ENCODE measurements at places on chromosomes 5 and 9. TPM values are rescaled to one million over a fixed set of nuclear protein-coding genes. Genes with fewer than 3 reads are reported as not detected.

- peak; percentile 45 for DNase-seq
Observed at GRCh38 chr5:147483961-147484707, 25.7 kb downstream of the DPYSL3 start.

GRCh38 chr5:117568622-117569021 is 994.0 kb upstream of the SEMA6A start:
- DNase-seq, result no peak

DNA sequence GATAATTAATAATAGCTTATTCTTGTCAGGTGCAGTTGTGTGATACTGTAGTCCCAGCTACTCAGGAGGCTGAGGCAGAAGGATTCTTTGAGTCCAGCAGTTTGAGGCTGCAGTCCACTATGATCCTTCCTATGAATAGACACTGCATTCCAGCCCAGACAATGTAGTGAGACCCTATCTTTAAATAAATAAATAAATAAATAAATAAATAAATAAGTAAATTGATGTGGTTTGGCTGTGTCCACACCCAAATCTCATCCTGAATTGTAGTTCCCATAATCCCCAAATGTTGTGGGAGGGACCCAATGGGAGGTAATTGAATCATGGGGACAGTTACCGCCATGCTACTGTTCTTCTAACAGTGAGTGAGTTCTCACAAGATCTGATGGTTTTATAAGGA is 5.6 kb upstream of the ELL2 start:
- DNase-seq, result no peak

DNA sequence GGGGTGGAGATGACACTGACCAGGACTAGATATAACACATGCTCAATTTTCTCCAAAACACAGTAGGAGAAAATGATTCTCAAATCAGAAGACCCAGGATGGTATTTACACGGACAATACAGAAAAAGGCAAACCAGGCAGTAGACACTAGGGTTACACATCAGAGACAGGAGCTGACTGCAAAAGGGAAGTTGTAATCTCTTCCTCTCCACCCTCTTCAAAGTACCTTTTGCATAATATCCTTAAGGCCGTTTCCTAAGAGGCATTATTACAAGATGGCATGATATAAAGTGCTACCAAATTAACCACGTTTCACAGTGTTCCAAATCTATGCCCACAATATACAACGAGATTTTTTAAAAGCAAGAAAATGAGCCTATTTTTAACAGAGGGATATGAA is 39.2 kb downstream of the YIPF5 start:
- DNase-seq, result no peak

DNA sequence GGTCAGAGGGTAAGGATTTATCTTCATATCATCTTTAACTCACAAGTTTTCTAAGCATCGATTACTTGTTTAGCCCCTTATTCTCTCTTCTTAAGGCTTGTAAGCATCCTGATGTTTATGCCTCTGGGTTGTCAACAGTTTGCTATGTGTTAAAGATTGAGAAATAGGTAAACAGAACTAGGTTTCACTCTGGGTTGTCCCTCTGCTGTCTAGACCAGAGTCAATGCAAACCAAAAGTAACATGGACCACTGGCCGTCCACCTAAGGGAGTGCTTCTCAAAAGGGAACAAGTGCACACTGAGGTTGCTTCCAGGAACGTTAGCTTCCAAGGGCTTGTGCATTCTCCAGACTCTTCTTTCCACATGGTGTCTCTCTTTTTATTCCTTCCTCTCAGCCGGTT is 39.9 kb upstream of the HAPLN1 start:
- DNase-seq, result no peak

DNA sequence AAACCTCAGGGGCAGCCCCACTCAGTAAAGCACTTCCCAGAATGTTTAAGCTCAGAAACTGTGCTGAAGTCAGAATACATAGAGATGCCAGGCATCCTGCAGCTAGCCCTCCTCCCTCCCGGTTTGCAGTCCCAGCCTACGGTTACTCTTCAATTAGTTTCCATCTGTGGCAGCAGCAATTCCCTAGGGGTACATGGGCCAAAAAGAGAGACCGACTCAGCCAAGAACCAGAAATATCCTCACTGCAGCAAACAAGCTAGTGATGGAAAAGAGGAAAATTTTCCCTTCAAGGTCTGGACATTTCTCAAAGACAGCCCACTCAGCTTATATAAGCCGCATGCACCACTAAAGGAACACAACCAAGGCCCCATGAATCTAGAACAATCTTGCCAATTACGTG is 89.1 kb upstream of the PPP2R2B start:
- no peak for DNase-seq

GRCh38 chr5:56050551-56051255 is 55.9 kb upstream of the IL6ST start:
- DNase-seq, result no peak

DNA sequence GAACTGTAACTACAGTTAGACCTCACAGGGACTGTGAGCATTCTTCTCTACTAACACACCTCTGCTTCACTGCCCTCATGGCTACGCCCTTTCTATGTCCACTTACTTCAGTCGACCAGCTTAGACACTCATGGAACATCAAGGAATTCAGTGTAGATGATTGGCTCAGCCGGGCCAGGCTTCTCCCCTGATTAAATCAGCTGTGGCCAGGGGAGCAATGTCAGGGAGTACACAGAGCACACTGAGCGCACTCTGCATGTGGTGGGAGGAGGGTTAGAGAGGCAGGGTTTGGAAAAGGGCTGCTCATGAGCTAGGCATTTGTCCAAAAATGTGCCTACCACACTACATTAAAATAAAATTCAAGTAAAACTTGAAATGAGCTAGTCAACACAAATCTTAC is 400.5 kb downstream of the ARRDC3 start:
- no peak for DNase-seq

DNA sequence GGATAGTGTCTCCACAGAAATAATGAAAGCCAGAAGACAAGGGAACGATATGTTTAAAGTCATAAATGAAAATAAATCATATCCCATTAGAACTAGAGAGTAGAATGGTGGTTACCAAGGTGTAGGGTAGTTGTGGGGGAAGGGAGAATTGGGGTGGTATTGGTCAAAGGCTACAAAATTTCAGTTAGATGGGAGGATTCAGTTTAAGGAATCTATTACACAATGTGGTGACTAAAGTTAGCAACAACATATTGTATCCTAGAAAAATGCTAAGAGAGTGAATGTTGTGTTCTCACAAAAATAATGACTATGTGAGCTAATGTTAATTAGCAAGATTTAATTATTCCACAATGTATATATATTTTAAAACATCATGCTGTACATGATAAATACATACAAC is 27.8 kb upstream of the LARP1 start:
- DNase-seq, result no peak

DNA sequence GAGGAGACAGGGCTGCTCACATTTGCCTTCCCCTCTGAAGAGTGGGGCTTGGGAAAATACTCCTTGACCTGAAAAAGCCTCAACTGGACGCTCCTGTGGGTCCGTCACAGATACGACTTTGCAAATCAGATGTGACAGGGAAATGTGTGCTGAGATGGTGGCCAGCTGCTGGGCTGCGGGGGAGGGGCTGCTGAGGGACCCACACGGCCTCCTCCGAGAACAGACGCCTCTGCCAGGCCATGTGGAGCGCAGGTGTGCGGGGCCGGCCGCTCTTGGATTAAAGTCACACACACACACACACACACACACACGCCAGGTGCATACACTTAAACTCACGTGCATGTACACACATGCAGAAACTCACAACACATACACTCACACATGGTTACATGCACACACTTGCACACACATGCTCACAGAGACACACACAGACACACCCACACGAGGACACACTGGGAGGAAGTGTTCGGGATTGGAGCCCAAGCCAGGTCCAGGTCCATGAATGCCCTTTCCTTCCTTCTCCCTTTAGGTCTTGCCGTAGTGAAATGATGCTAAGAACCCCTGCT is 167.4 kb downstream of the GAPVD1 start:
- no peak for DNase-seq

DNA sequence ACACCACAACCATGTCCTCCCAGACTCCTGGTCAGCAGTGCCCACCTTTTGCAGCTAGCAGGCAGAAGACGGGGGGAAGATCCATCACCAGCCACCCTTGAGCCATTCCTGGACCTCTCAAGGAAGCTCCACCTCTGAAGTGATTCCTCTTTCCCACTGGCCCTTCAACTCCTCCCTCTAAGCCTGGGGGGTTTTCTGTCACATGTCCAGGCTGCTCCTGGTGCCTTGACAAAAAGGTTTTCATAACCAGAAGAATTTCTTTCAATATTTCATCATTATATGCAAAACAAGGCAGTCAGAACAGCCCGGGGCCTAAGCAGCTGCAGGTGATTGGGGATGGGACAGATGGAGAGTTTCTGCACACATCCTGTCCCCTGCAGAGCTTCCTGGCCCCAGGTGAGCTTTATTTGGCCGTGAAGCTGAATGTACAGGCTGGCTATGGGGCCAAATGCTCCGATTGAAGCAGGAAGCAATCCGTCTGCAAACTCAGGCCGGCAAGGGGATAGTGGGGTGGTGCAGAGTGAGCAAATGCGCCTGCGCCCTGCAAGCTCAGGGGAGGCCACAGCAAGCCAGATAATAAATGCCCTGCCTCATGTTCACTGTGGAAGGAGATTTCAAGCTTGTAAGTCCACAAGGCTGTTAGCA is 173.5 kb downstream of the C5orf15 start:
- DNase-seq, result no peak

GRCh38 chr5:108118813-108119514 is 262.9 kb downstream of the FBXL17 start:
- DNase-seq, result no peak

DNA sequence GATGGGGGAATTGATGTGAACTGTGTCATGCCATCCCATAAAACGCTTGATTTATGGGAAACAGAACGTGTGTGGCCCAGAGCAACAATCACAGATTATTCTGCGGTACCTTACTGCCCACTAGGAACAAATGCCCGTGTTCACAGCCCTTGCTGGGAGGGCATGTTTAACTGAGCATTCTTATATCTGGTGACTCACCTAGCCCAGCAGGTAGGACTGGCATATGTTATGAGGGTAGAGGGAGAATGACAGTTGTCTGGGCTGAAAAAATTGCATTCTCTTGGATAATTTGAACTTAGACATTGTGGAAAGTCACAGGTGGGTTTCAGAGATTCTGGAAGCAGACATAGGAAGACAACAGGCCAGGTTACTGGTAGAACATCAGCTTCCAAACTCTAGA is 460.6 kb downstream of the DMRT2 start:
- DNase-seq, result no peak

DNA sequence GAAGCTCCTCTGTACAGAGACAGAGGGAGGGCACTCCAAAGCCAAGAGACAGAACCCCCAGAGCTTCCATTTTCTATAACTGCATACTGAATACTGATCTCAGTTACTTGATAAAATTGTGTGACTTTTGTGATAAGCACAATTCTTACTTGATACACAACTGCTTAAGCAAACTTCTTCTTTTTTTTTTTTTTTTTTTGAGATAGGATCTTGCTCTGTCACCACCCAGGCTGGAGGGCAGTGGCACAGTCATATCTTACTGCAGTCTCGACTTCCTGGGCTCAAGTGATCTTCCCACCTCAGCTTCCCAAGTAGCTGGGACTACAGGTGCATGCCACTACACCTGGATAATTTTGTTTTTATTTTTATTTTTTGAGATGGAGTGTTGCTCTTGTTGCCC is 252.1 kb upstream of the ZNF608 start:
- no peak for DNase-seq

- no peak for DNase-seq
Observed at GRCh38 chr5:126384985-126385384, 38.2 kb upstream of the GRAMD2B start.

GRCh38 chr9:37963936-37964739 is 60.2 kb upstream of the SLC25A51 start:
- no peak for DNase-seq

DNA sequence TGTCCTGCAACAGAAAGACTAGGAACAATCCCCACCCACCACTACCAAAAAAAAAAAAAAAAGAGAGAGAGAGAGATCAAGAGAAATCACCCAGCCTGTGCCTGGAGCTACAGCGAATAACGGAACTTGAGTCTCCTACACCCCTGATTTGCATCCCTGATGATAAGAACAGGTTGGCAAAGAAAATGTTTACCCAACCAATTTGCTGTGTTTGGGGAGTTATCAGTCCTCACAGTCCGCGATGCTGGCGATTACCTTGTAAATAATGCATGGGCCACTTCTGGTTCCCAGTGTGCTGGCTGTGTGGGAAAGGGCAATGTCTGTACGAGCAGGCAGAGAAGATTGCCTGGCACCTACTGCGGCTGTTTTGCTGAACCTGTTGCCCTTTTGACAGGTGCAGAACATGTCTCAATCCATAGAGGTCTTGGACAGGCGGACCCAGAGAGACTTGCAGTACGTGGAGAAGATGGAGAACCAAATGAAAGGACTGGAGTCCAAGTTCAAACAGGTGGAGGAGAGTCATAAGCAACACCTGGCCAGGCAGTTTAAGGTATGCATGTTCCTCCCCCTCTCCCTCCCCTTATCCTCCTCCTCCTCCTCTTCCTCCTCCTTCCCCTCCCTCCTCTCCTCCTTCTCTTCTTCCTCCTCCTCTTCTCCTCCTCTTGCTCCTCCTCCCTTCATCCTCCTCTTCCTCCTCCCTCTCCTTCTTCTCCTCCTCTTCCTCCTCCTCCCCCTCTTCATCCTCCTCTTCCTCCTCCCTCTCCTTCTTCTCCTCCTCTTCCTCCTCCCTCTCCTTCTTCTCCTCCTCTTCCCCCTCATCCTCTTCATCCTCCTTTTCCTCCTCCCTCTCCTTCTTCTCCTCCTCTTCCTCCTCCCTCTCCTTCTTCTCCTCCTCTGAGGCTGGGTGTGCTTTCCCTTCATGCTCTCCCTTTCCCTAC is 8.3 kb downstream of the OLFM1 start:
- no peak for DNase-seq

- DNase-seq, result no peak
Observed at GRCh38 chr9:34684145-34684544, 6.9 kb downstream of the CCL19 start.

RNF183 gene
- 6.9 TPM for polyA plus RNA-seq

SPAAR gene
- polyA plus RNA-seq, result 1.6 TPM

RNF208 gene
- 9.6 TPM for polyA plus RNA-seq

SAPCD2 gene
- polyA plus RNA-seq, result 5.4 TPM

PTGER4 gene
- polyA plus RNA-seq, result 12.6 TPM

OR2V2 gene
- polyA plus RNA-seq, result 0.01 TPM

INSL6 gene
- 0.54 TPM for polyA plus RNA-seq

GDA gene
- 0.58 TPM for polyA plus RNA-seq

PCDHGB5 gene
- polyA plus RNA-seq, result 9.7 TPM

ZNF658 gene
- polyA plus RNA-seq, result 8.1 TPM

C9orf153 gene
- polyA plus RNA-seq, result 0.16 TPM

RMRP gene
- polyA plus RNA-seq, result not detected

BTNL3 gene
- 0.12 TPM for polyA plus RNA-seq

GIN1 gene
- polyA plus RNA-seq, result 13.9 TPM
